ENCODE measurements at places on chromosomes 1 and 21. TPM values are rescaled to one million over a fixed set of nuclear protein-coding genes. Genes with fewer than 3 reads are reported as not detected.

The CD5L gene
- total RNA-seq = not detected

The F13B gene
- not detected for total RNA-seq

DNA sequence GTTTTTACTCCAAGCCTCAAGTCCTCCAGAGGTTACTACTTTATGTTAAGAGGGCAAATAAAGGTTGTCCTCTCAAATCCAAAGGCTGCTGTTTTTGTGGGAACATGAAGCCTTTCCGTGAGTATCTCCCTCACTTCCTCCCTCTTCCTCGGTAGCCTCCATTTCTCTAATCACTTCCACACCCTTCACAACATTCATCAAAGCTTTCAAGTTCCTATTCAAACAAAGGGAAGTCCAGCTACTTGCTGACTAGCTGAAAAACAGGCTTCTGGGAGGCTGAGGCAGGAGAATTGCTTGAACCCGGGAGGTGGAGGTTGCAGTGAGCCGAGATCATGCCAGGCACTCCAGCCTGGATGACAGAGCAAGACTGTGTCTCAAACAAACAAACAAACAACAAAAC is 6.6 kb upstream of the CD48 start:
- DNase-seq = no peak

GRCh38 chr1:221084681-221085080 is 205.4 kb downstream of the HLX start:
- no peak for DNase-seq

DNA sequence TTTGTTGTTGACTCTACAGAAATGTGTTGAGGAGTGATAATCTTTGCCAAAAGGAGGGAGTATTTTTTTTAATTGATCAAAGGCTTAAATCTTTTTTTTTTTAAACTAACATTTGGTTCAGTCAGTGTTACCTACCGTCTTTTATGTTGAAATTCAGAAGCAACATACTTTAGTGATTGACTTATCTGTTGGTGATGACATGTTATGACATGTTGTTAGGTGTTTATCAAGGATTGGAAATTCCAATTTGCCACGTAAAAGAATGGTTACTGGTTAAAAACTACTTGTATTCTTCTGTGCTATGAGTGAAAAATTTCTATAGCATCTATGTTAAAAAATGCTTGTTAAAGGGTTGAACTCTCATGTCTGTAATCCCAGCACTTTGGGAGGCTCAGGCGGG is 61.2 kb downstream of the DNM3 start:
- no peak for DNase-seq

DNA sequence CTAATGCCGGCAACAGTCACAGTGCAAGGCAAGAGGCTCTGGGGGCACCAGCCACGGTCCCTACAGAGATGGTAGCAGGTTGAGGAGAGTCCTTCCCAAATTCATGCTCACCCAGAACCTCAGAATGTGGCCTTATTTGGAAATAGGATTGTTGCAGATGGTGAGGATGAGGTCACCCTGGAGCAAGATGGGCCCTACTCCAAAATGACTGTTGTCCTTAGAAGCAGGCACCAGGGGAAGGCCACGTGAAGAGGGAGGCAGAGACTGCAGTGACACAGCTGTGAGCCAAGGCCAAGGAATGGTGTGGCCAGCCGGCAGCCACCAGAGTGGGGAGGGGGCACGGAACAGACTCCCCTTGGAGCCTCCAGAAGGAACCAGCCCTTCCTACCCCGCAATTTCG is 70.8 kb upstream of the CLDN14 start:
- DNase-seq = no peak

DNA sequence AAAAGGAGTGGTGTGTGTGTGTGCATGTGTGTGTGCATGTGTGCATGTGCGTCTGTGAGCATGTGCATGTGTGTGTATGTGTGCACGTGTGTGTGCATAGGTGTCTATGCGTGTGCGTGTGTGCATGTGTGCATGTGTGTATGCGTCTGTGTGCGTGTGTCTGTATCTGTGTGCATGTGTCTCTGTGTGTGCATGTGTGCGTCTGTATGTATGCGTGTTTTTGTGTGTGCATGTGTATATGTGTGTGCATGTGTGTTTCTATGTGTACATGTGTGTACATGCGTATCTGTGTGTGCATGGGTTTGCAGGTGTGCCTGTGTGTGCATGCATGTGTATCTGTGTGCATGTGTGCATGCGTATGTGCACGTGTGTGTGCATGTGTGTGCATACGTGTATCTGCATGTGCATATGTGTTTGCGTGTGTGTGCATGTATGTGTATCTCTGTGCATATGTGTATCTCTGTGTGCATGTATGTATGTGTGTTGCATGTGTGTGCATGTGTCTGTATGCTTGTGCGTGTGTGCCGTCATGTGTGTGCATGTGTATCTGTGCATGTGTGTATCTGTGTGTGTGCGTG is 77.9 kb downstream of the TCP10L start:
- no peak for DNase-seq
